Karpas-422 (cell line): ENCODE measurements at places on chromosomes 5 and 9. TPM values are rescaled to one million over a fixed set of nuclear protein-coding genes. Genes with fewer than 3 reads are reported as not detected.

Gene ABCA1
- 2.6 and 4.7 TPM in 2 replicates for total RNA-seq

Gene PRLR
- not detected in 2 replicates for total RNA-seq

Gene FAM221B
- not detected in 2 replicates for total RNA-seq

Gene ZNF608
- total RNA-seq, result 12.1 and 12.8 TPM in 2 replicates

Gene RAB3C
- total RNA-seq, result not detected in 2 replicates

Gene PHYKPL
- total RNA-seq, result 116 and 118 TPM in 2 replicates

Gene FOXD4L4
- 0.14 and 0.41 TPM in 2 replicates for total RNA-seq

Gene SLC6A3
- total RNA-seq, result not detected in 2 replicates

GRCh38 chr5:4777435-4777834 lies 362.7 kb upstream of the ADAMTS16 start:
- H3K27me3 ChIP-seq, result no peaks in the 10 kb centered on the region
- no peaks in the 10 kb centered on the region for H3K4me1 ChIP-seq
- DNase-seq, result no peak
- H3K4me3 ChIP-seq, result no peak overlapping the region

DNA sequence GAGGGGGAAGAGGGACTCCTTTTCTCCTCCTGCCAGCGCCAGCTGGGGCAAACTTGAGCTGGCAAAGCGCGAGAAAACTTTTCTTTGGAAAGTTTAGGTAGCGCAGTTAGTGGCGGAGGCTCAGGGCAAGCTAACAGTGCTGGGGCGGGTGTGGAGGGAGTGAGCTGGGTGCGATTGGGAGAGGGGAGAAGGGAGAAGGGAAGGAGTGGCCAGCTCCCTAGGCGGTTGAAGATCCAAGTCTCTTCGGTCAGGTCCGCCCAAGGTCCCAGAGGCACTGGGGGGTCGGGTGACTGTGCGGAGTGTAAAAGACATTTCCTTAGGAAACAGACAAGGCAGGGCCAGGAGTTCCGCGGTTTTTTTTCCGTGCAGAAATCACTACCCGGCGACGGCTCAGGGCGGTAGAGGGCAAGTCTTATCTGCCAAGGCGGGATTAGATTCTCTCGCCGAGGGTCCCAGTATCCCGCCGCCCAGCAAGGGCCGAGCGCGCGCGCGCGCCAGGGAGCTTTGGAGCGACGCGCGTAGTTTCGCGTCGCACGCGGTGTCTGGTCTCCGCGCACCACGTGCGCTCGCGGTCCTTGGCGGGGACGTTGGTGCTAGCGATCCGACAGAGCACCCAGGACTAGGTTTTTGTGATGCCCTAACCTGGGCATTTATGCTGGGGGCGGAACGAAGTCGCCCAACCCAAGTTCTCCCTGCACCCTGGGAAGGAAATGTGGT lies 33.6 kb upstream of the NFIB start:
- no peaks in the 10 kb centered on the region for H3K36me3 ChIP-seq
- DNase-seq, result no peak
- no peaks in the 10 kb centered on the region for H3K4me1 ChIP-seq
- H3K27ac ChIP-seq, result no peak overlapping the region
- H3K4me3 ChIP-seq, result no peak overlapping the region

- no peak for DNase-seq
- H3K27me3 ChIP-seq, result no peaks in the 10 kb centered on the region
- H3K4me1 ChIP-seq, result no peaks in the 10 kb centered on the region
- no peaks in the 10 kb centered on the region for H3K36me3 ChIP-seq
These were observed 241.6 kb downstream of the KIAA0825 start for GRCh38 chr5:94376672-94377345.

- H3K4me3 ChIP-seq, result no peak overlapping the region
- no peaks in the 10 kb centered on the region for H3K27me3 ChIP-seq
- DNase-seq, result no peak
- H3K27ac ChIP-seq, result no peak overlapping the region
These were observed 379.2 kb downstream of the CTNND2 start for GRCh38 chr5:11525020-11525419.

- no peaks in the 10 kb centered on the region for H3K36me3 ChIP-seq
- no peak for DNase-seq
- H3K27me3 ChIP-seq, result no peaks in the 10 kb centered on the region
- no peak overlapping the region for H3K4me3 ChIP-seq
These were observed 79.0 kb downstream of the SGCD start for GRCh38 chr5:156405988-156406387.

GRCh38 chr5:154783774-154784460 lies 28.7 kb downstream of the LARP1 start:
- peaks cover 3% of the 10 kb centered on the region for H3K36me3 ChIP-seq
- H3K4me3 ChIP-seq, result no peak overlapping the region
- no peaks in the 10 kb centered on the region for H3K27me3 ChIP-seq
- no peak for DNase-seq

- no peaks in the 10 kb centered on the region for H3K36me3 ChIP-seq
- DNase-seq, result no peak
- no peak overlapping the region for H3K4me3 ChIP-seq
- H3K27ac ChIP-seq, result no peak overlapping the region
- no peaks in the 10 kb centered on the region for H3K4me1 ChIP-seq
These were observed 284.8 kb upstream of the CD180 start for GRCh38 chr5:67481362-67481761.

DNA sequence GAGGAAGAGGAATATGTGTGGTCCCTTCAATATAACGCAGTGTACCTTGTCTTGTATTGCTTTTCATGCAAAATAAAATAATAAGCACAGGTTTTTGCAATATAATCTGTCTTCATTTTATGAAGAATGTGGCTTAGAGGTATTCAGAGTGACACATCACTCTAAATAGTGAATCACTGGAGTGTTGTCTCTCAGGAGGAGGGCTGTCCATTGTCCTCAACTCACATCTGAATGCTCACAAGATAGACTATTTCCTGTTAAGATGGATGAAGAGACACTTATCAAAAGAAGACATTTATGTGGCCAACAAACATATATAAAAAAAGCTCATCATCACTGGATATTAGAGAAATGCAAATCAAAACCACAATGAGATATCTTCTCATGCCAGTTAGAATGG lies 1147.5 kb upstream of the C9orf72 start:
- DNase-seq, result no peak
- no peaks in the 10 kb centered on the region for H3K4me1 ChIP-seq
- H3K36me3 ChIP-seq, result no peaks in the 10 kb centered on the region
- H3K4me3 ChIP-seq, result no peak overlapping the region
- no peaks in the 10 kb centered on the region for H3K27me3 ChIP-seq

DNA sequence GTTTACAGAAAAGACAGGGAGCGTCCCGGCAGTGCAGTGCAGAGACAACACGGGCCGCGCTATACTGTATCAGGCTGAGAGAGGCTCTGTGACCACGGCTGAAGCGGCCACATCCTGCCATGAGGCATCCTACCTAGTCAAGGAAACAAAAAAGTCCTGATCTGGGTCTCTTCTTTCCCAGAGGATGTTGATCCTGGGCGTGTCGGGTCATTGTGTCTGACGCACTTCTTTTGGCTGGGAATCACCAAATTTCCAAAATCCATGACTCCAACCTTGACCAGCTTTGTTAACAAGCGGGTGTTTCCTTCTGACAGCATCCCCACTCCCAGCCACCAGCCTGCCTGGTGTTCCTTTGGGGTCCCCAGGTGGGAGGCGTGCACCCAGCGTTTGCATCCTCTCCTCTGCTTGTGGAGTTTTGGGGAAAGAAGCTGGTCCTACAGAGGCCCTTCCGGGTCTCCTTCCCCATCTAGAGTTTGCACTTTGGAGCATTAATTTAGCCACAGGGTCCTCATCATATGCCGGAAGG lies 91.4 kb upstream of the RAI14 start:
- H3K27me3 ChIP-seq, result no peaks in the 10 kb centered on the region
- H3K27ac ChIP-seq, result no peak overlapping the region
- no peaks in the 10 kb centered on the region for H3K4me1 ChIP-seq
- H3K4me3 ChIP-seq, result no peak overlapping the region
- no peaks in the 10 kb centered on the region for H3K36me3 ChIP-seq
- DNase-seq, result no peak

DNA sequence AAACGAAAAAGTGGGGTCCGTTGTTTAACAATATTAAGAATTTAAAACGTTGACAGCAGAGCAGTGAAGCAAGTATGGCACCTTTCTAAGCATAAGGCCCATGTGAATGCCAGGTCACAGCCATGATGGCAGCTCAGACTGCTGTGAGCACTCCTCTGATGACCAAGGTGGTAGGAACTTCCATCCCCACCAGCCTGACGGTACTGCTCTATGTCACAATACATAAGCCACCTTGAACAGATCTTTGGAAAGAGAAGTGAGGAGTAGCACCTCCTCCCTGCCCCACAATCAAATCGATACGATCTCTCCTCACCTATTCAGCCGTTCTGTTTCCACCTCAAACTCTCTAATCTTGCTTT lies 105.9 kb downstream of the DCP2 start:
- H3K4me3 ChIP-seq, result no peak overlapping the region
- no peak overlapping the region for H3K27ac ChIP-seq
- peaks cover 37% of the 10 kb centered on the region for H3K4me1 ChIP-seq
- no peaks in the 10 kb centered on the region; the same call in 1 of the 2 replicates for H3K36me3 ChIP-seq
- no peaks in the 10 kb centered on the region for H3K27me3 ChIP-seq

- no peak for DNase-seq
- no peaks in the 10 kb centered on the region for H3K36me3 ChIP-seq
- no peak overlapping the region for H3K27ac ChIP-seq
- no peak overlapping the region for H3K4me3 ChIP-seq
- no peaks in the 10 kb centered on the region for H3K27me3 ChIP-seq
These were observed 368 bp downstream of the SH3TC2 start for GRCh38 chr5:149062371-149063016.

DNA sequence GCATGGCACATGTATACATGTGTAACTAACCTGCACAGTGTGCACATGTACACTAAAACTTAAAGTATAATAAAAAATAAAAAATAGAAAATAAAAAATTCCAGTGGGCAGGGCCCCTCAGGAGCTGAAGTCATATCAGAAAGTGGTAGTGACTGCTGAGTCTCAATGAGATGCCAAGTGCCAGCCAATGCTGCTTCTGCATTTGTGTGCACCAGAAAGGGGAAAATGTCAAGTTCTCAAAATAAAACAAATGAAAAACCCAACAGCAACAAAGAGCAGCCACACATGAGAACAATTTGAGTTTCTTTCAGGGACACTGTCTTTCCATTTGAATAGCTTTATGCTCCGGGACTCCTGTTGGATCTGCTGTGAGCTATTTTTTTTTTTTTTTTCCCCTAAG lies 117.2 kb upstream of the CCDC112 start:
- H3K27ac ChIP-seq, result no peak overlapping the region
- no peaks in the 10 kb centered on the region for H3K36me3 ChIP-seq
- H3K4me3 ChIP-seq, result no peak overlapping the region
- no peak for DNase-seq

GRCh38 chr9:2017331-2018161 lies 2.4 kb downstream of the SMARCA2 start:
- H3K27ac ChIP-seq, result peak overlapping the region; percentile 75; the same call in 1 of the 2 replicates
- DNase-seq, result peak; percentile 90
- no peaks in the 10 kb centered on the region for H3K36me3 ChIP-seq

DNA sequence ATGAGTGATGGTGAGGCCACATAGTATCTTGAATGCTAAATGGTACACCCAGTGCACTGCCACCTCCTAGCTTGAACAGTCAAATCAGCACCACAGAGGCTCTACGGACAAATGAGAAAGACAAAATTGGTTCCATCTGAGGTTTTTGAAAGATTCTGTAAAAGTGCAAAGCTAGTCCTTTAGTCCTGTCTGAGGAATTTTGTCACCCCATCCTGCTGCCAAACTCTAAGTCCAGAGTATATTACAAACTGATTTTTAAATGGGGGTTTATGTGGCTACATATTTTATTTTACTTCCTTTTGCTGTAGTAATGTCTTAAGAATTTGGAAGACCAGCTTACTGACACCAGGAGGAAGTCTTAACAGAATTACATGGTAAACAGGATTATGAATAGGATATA lies 7.7 kb downstream of the FREM1 start:
- no peaks in the 10 kb centered on the region for H3K27me3 ChIP-seq
- H3K4me1 ChIP-seq, result no peaks in the 10 kb centered on the region
- H3K27ac ChIP-seq, result no peak overlapping the region
- H3K4me3 ChIP-seq, result no peak overlapping the region
- H3K36me3 ChIP-seq, result no peaks in the 10 kb centered on the region

DNA sequence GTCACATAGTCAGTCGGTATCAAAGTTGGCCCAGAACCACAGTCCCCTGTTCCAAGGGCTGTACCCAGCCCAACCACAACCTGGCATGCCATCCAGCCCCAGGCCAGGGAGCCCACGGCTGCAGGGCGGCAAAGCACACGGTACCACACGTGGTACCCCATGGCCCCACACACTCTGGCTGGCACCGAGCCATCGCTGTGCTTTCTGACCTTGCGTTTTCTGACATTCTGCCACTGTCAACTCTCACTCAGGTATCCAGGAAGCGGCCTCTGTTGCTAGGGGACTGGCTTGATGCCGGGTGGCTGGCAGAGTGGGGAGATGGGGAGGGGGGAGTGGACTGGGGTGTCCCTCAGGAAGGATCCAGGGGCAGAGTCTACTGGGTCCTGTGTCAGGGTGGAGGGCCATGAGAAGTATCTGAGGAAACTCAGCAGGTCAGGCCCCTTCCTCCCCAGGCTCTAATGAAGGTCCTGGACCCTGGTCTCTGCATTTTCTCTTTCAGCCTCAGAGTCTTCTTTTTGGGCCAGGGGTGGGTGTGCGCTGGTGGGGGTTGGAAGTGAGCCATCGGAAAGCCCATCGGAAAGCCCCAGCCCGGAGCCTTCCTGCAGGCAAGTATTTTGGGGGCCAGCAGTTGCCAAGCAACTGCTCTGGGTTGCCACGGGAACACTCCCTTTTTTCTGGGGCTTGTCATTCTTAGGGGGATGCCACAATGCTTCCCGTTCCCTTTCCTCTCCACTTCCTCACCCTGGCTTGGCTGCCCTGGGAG lies 21.0 kb upstream of the RALGDS start:
- peaks cover 37% of the 10 kb centered on the region for H3K4me1 ChIP-seq
- no peak overlapping the region for H3K4me3 ChIP-seq
- H3K27me3 ChIP-seq, result no peaks in the 10 kb centered on the region
- H3K27ac ChIP-seq, result no peak overlapping the region
- no peak for DNase-seq
- H3K36me3 ChIP-seq, result no peaks in the 10 kb centered on the region

DNA sequence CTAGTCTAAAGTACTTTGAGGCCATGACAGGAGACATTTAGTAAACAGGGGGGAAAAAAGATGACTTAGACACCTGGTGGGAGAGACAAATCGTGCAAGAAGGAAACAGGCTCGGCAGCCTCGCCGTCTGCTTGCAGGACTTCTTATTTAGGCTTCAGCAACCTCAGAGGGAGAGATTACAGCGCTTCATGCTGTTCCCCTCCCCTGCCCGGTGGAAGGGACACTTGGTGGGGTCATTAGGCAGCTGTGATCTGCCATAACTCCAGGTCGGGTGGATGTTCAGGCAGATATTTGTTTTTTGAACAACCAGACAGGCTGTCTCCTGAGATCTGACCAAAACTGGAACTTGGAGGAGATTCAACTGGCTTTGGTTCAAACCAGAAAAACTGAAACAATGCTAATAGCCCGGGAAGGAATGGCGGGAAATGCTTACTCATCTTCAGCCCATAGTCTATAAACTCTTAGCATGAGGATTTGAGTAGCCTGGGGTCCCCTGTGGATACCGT lies 38.1 kb upstream of the CD180 start:
- no peak for DNase-seq
- no peaks in the 10 kb centered on the region for H3K27me3 ChIP-seq
- no peak overlapping the region for H3K4me3 ChIP-seq

DNA sequence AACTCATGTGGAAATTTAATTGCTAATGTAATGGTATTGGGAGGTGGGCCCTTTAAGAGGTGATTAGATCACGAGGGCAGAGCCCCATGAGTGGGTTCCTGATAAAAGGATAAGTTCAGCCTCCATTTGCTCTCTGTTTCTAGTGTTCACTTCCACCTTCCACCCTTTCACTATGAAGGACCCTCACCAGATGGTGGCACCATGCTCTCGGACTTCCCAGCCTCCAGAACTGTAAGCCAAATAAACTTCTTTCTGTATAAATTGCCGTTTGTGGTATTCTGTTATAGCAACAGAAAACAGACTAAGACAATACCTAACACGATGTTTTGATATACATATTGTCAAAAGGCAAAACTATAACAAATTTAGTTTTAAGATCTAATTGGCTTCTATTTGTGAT lies 166.2 kb downstream of the DEPDC1B start:
- DNase-seq, result peak; percentile 67
- H3K27ac ChIP-seq, result peak overlapping the region; percentile 90
- H3K36me3 ChIP-seq, result no peaks in the 10 kb centered on the region; the same call in 1 of the 2 replicates
- H3K4me1 ChIP-seq, result peaks cover 66% of the 10 kb centered on the region
